ENCODE measurements at places on chromosomes 2 and 18.

DNA sequence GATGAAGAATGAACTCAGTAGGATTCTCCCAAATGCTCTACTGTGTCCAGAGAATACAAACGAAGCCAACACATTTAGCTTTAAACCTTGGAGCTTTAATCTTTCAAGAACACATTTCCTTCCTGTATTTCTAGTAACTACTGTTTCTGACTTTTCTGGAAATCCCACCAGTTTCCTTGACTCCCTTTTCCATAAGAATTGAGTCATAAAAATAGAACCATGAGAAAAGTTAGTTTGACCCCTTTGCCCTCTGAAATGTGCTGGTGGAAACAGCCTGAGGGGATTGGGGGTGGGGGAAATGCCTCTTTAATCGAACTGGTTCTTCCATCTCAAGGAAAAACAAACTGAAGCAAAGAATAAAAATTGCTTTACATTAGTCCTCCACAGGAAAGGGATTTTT lies 123.9 kb downstream of the TMEM17 start:
- DNase-seq: no peak

- DNase-seq: no peak
Measured at GRCh38 chr2:136479696-136480095, 285.6 kb upstream of the THSD7B start.

DNA sequence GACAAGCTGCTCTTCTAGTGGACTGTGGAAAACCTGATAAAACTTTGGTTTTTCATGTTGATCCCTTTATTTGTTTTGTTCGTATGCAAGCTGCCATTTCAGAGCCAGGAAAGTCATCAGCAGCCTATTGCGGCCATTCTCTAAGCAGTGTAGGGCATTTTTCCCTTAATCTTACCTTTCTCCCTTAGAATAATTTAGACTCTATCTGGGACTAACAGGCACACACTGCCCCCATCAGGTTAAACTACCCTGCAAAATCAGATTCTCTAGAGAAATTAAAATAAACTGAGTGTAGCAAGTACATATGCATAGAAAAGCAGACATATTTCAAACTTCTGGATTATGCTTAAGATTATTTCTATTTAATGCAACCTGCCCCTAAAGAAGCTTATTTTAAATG lies 347.5 kb downstream of the METTL4 start:
- no peak for DNase-seq

- DNase-seq: no peak
Measured at GRCh38 chr2:146584316-146584715, 1260.5 kb upstream of the ACVR2A start.

- no peak for DNase-seq
Measured at GRCh38 chr2:120360307-120360855, 14.4 kb downstream of the INHBB start.

Data from activated gamma-delta T cell treated with anti-CD3 and anti-CD28 coated beads, Interleukin-2, amount 50 U/mL, for 16 hours (primary cell).